SW480 (cell line): ENCODE measurements at places on chromosomes 5 and 9.

DNA sequence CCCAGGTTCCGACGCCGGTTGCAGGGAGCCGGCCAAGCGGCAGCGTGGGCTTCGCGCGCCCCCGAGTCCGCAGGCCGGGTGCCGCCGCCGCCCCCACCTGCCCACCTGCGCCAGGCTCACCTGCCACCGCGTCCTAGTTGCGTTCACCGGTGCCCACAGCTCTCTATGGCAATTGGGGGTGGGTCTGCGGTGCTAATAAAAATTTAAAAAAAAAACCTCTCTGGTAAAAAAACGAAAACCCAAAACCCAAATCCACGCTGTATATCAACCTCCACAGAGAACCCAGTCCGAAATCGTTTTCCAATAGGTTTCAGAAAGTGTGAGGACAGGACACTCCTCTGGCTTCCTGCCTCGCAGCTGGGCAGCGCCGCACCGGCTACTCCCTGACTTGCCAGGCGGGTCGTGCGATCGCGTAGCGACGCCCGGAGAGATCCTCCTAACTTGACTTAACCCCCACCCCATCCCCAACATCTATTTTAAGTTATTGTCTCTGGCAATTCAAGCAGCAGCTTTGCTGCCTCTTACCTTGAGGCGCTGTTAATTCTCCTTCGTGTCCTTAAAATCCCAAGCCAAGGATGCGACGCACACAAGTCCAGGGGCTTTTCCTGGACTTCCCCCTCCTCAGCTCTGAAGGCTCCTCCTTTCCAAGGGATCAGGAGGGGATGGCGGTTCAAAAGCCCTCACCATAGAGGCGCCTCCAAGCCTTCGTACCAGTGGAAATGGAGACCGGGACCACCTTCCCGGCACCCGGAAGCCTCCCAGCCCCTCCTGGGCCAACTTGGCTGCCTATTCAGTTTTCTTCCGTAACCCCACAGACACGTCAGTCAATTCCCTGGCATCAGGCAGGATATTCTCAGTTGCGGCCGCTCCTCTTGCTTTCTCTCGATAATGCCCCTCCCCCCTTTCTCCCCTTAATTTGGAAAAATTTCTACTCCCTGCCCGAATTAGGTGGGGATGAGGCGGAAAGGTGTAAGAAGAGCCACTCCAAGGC is 1639.4 kb upstream of the C9orf72 start:
- no peak for DNase-seq

- no peak for DNase-seq
Measured at GRCh38 chr5:1510631-1511030, 13.1 kb downstream of the LPCAT1 start.

- DNase-seq = no peak
Measured at GRCh38 chr9:112157087-112157486, 18.0 kb downstream of the SUSD1 start.

GRCh38 chr9:89739511-89739910 is 134.7 kb downstream of the GADD45G start:
- no peak for DNase-seq
